NCI-H69 (cell line): ENCODE measurements at places on chromosomes 5 and 9.
A peak's percentile ranks its signal among the peaks of the same experiment; 100 is the strongest.

- no peak for DNase-seq
Observed at GRCh38 chr9:110526426-110526825, 53.1 kb downstream of the SVEP1 start.

GRCh38 chr5:180487556-180487955 is 6.6 kb upstream of the CNOT6 start:
- DNase-seq, result no peak

- no peak for DNase-seq
Observed at GRCh38 chr5:123429993-123430392, 6.8 kb upstream of the CEP120 start.

DNA sequence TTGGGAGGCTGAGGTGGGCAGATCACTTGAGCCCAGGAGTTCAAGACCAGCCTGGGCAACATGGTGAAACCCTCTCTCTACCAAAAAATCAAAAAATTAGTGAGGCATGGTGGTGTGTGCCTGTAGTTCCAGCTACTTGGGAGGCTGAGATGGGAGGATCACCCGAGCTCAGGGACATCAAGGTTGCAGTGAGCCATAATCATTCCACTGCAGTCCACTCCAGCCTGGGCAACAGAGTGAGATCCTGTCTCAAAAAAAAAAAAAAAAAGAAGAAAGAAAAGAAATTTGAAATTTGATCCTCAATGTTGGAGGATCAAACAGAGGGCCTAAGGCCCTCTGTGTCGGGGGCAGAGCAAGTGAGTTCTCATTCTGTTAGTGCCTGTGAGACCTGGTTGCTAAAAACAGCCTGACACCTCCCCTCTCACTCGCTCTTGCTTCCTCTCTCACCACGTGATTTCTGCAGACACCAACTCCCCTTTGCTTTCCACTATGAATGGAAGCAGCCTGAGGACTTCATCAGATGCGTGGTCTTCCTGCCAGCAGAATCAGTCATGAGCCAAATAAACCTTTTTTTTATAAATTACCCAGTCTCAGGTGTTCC is 8.4 kb upstream of the GOLPH3 start:
- no peak for DNase-seq

- DNase-seq, result no peak
Observed at GRCh38 chr5:79640571-79641055, 28.4 kb downstream of the TENT2 start.

- DNase-seq, result no peak
Observed at GRCh38 chr5:28780083-28780692, 1741.8 kb upstream of the CDH9 start.

- DNase-seq, result no peak
Observed at GRCh38 chr5:56327809-56328208, 94.7 kb upstream of the ANKRD55 start.

DNA sequence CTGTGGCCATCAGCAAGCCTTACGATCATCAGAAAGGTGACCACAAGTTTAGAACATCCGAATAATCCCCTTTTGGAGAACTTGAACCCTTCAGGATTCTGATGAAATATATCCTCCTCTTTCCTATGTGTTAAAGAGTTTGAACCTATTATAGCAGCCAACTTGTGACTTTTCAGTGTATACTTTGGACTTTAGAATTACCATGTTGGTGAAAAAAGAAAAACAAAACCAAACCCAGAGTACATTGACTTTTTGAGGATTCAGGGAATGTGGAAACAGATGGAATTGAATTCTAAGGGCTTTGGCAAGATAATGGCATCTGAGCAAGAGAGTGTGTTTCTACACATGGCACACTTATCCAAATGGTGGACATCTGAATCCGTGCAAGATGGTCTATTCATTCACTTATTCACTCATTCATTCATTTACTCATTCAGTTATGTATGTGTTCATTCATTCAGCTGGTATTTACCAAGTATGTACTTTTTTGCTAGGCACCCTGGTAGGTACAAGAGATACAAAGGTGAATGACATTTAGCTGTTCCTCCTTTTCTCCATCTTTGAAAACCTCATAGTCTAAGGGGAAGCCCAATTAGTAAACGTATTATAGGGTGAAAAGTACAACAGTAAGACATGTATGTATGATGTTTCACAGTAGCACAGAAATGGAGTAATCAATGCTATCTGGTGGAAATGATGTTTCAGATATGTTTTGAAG is 91.8 kb downstream of the PRDM6 start:
- no peak for DNase-seq

DNA sequence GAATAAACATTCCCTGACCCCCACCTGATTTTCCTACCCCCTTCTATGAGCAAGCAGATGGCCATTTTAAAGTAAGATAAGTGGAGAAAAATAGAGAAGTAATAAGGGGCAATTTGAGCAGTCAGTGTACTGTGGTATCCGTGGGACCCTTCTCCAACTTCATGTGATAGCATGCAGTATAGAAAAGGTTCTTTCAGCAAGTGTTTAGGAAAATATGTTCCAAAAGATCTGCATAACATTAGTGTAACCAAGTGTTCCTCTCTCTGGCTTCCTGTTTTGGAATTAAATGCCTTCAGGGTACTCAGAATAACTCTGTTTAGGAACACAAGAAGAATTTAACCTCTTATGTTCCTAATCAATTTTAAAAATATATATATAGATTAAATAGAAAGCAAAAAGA is 134.9 kb downstream of the ATG10 start:
- DNase-seq, result peak; percentile 43

DNA sequence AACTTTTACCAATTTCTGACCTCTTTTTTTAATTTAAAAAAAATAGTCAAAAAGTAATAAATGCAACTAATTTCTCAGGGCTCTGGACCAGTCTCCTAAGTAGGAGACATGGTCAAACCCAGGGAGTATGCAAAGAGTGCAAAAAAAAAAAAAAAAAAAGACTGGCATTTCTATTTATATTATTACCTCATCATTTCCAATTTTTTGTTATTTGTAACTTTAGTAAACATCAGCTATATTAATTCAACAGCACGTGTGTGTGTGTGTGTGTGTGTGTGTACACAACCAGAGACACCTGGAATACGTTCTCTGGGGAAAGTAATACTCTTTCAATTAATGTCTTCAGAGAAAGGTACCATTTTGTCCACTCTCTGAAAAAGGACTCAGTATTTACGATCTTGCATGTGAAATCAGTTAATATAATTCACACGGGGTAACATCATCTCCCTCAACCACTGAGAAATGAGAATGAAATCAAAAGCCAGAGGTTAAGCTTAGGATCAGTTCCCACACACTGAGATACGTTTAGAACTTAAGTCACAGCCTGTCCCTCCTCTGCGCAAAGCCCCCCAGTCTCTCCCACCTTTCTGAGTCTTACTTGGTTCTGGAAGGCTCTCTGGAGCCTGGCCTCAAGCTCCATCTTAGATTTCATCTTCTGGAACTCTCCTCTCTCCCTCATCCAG is 21.9 kb downstream of the ZNF608 start:
- DNase-seq, result peak; percentile 56

DNA sequence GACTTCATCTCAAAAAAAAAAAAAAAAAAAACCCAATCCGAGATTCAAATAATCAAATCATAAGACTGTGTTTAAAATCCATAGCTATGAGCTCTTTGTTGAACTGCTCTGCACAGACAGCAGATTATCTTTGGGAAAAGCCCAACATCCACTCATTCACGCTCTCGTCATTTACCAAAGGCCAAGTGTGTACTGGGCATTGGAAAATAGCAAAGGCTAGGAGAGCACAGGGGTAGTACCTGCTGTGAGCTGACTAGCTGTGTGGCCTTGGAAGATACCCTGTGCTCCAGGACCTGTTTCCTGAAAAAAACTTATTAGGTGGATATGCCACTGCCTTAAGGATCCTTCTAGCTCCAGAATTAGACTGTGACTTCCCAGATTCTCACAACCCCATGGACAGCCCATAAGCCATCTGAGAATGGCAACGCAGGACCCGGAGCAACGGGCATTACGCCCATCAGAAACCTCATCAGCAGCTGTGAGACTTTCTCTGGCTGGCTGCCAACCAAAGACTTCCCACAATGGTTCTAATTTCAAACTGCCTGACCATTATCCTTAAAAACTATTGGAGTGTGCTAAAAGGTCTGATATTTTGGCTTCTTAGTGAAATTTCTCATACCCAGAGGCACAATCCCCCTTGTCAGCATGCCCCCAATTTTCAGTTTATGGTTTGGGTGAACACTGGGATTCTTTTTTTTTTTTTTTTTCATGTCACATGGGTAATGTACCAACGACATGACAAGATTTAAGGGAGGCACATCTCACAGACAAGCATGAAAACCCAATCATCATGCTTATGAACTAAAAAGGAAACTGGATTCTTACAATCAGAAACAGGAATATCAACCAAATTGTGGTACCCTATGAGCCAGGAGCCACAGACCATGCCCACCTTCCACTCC is 16.8 kb downstream of the SERINC5 start:
- DNase-seq, result peak; percentile 85

DNA sequence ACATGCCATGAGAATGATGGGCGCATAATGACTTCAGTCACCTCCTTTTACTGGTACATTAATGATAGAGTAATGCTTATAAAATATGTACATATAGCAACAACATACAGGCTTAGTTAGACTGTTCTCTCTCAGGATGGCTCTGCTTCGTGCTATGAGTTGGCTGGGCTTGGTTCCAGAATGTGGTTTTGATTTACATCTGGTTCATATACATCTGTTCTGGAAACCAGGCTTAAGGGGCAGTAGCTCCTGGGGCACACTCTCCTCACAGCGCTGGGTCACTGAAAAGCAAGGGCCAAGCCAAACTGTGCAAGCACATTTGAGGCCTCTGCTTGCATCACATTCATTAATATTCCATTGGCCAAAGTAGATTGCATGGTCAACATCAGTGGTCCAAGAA is 44.9 kb downstream of the PCSK1 start:
- peak; percentile 56 for DNase-seq

DNA sequence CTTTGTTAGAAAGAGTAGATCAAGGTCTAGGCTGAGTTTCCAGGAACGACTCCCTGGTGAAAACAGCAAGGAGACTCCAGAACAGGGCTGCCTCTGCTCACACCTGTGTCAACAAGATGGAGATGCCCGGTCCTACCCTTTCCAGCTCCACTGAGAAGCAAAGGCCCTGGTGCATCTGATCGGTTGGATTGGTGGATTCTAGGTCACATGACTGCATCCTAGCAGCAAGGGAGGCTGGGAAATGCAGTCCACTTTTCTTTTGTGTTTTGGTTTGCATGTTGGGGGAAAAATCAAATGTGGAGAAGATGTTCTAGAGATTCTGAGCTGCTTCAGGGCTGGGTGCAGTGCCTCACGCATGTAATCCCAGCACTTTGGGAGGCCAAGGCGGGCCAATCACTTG is 82.0 kb upstream of the TRIO start:
- DNase-seq, result no peak

DNA sequence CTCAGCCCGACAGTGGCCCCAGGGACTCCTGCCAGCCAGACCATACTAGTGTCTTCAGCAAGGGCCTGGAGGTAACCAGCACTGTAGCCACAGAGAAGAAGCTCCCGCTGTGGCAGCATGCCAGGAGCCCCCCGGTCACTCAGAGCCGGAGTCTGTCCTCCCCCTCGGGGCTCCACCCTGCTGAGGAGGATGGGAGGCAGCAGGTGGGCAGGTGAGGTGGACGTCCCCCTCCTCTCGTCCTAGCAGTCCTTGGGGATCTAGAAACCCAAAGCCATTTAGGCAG is 28.0 kb upstream of the LRRC14B start:
- no peak for DNase-seq

GRCh38 chr5:170070556-170071412 is 34.9 kb upstream of the FOXI1 start:
- DNase-seq, result peak; percentile 44

DNA sequence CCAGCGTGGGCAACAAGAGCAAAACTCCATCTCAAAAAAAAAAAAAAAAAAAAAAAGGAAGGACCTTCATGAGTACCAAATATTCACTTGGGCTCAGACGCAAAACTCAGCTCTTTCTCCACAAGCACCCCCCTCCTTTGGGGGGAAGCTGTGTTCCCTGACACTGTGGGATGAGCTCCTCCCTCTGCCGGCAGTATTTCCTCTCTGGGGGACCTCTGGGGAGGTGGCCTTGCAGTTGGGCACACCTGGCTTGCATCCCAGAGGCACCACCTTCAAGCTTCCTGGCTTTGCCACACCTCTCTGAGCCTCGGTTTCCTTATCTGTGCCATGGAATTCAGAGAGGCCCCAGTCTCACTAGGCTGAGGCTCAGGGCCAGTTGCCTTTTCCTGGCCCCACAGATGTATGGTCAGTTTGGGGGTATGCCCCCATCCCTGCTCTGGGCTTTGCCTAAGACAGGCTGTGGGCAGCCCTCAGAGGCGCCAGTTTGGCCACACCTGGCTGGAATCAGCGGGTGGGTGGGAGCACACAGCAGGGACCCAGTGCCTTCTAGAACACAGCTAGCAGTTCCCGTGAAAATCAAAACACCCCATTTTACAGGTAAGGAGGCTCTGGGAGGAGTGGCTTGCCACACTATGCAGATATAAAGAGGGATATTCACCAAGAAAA is 157.5 kb upstream of the IER5L start:
- DNase-seq, result peak; percentile 34

DNA sequence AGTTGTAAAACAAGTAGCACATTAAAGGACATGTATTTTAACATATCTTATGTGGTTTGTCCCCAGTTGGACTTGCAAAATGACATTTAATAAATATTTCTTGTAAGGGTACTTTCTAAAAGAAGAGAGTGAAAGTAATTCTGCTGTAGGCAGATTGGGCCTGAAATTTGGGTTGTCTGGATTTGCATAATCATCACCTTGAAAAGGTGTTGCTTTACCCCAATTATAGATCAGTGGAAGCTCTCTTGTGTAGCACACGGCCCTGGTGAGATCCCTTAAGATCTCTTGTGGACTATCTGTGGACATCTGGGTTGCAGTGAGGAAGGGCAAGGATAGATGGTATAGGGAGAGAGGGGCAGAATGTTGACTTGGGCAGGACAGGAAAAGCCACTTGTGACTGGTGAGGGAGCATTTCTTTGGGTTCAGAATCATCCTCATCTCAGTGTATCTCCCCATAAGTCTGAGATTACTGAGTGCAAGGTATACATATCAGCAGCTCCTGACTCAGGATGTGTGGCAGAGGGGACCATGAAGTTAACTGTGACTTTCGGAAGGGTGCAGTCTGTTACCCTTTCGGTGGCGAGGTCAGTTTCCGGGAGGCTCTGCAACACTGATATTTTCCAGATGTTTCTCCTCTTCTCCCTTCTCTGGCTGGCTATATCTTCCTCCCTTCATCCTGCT is 2.0 kb upstream of the TNFAIP8 start:
- peak; percentile 27 for DNase-seq

- no peak for DNase-seq
Observed at GRCh38 chr9:110591526-110591925, 12.0 kb upstream of the SVEP1 start.

DNA sequence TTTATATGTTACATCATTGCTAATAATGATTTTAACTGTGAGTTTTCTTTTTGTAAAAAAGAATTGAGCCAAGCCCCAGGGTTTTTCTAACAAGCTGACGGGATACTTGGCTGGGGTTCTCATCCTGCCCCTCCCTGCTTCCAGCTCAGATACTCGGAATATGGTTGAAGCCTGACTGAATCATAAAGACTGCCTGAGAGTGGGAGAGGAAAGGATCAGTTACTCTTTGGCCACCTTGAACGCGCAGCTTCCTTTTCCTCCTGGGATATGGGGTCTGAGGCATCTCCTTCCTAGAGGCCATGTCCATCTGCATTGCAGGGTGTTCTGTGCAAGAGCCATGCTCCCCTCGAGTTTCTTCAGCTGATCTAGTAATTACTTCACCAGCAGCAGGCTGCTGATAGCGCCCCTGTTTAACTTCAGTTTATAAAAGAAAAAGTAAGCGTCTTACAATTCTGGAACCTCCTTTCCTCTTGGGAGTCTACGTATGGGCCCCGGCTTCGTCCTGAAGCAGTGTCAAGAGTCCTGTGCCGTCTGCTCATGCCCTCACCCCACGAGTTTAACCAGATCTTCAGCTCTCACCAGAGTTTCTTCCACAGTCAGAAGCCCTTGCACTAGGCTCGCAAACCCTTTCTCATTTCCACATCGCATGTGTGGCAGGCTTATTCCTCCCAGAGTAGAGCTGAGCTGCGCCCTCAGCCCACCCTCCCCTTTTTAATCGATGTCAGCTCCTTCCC is 130.0 kb downstream of the MVB12B start:
- no peak for DNase-seq
